ENCODE measurements at places on chromosomes 12 and 14.

- DNase-seq: no peak
Measured at GRCh38 chr14:69750495-69750894, 16.4 kb upstream of the SRSF5 start.

DNA sequence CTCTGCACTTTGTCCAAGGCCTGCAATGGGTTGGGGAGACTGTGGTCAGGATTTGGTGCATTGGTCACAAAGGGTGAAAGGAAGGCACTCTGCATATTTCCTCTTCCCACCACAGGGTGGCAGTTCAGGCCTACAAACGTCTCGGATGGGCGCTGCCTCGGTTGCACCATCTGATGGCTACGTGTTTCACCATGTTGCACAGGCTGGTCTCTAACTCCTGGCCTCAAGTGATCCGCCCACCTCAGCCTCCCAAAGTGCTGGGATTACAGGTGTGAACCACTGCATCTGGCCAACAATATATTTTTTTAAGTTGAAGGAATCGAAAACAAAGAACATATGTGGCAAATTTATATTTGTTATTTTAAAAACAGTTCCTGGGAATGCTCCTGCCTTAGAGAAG lies 35.1 kb downstream of the TMBIM6 start:
- no peak for DNase-seq

DNA sequence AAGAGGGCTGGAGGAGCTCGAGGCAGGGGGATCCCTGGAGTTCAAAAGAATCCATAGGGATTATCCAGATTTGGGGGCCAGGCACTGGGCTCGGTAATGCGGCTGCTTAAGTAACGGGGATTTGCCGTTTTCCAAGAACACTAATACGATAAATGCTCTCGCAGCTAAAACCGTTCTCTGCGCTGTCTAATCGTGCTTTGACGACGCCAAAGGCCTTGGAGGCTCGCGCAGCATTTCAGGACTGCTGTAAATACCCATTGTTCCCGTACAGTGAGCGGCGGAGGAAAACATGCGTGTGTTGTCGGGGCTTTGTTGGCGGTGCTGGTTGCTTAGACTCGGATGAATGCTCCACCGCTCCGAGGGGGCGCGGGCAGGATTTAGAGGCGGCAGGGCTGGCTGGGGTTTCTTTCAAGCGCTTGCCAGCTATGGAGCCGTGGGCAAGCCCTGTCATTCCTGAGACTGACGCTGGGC lies 26.2 kb downstream of the DIO3 start:
- no peak for DNase-seq

DNA sequence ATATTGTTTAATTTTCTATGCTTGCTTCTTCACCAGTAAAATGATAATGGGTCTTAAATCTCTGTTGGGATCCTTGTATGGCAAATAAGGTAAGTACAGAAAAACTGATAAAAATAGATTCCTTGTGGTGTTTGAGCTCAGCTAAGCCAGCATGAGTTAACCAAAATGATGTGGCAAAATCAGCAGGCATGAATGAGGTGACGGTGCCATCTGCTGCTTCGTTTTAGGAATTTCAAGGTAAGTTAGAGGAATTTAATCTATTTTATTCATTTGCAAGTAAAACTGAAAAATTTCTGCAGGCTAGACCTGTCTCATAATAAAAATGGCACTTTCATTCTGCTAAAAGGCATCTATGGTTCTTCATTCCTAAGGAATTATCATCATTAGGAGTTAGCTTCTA lies 10.0 kb upstream of the CLEC7A start:
- DNase-seq: peak; percentile 3

- DNase-seq: no peak
Measured at GRCh38 chr12:64109706-64110105, 112.4 kb downstream of the KICS2 start.
